Naive B cell (primary cell): ENCODE measurements at places on chromosomes 2 and 18.

GRCh38 chr18:46252759-46253158, 148.6 kb downstream of the HAUS1 start:
- peak overlapping the region; percentile 97 for H3K27ac ChIP-seq
- peaks cover 50% of the 10 kb centered on the region for H3K4me1 ChIP-seq
- no peak for DNase-seq
- H3K4me3 ChIP-seq: no peak overlapping the region
- no peaks in the 10 kb centered on the region for H3K36me3 ChIP-seq

GRCh38 chr18:42801706-42802105, 313.8 kb downstream of the RIT2 start:
- no peak for DNase-seq
- H3K27me3 ChIP-seq: no peaks in the 10 kb centered on the region
- no peaks in the 10 kb centered on the region for H3K36me3 ChIP-seq
- H3K4me1 ChIP-seq: no peaks in the 10 kb centered on the region

DNA sequence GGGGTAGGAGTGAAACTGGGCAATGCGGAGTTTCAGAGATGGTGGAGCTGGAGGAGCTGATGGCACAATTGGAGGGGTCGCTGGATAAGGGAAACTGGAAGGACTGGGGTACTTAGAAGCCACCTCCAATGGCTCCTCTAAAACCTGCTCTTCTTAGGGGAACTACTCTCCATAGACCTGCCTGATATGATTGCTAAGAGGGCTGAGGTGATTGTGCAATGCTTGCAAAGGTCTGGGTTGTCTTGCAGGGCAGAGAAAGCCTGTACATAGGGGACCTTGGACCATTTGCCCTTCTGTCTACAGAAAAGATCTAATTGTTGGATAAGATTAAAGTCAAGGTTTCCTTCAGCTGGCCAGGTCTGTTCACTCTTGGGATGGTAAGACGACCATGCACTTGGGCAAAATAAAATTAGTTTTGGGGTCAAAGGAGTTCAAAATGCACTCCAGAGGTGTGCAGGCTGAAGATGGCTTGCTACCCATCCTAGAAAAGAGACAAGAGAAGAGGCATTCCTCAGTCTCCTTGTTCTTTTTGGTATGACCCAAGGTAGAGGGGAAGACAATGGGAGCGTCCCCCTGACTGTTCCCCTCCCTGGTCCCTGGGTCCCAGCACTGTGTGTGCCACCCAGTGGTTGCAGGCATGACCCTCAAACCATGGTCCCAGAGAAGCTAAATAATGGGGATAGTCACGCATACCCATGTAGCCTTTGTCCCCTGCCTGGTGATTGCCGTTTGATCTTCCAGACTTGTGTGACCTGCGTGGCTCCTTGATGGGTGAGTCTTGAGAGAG, 41.1 kb downstream of the STK17B start:
- peaks cover 46% of the 10 kb centered on the region for H3K36me3 ChIP-seq
- DNase-seq: no peak
- H3K4me3 ChIP-seq: no peak overlapping the region
- H3K27ac ChIP-seq: peak overlapping the region; percentile 76
- H3K27me3 ChIP-seq: no peaks in the 10 kb centered on the region

DNA sequence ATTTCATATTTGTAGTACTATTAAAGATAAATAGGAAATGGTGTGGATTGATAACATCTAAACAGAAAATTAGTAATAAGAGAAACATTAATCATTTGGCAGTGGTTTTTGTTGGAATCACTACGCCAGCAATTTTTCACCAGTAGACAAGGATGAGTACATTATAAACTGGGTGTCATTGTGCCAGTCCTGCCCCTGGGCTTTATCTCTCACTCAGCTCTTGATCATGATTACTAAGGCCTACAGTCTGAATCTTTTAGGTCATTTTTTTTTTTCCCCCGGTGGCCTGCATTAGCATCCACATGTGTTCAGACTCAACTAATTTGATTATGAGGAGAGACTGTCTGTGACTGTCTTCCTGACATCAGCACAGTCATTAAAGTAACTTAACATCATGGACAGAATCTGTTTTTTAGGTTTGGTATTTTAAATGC, 16.2 kb downstream of the GULP1 start:
- H3K36me3 ChIP-seq: no peaks in the 10 kb centered on the region
- H3K4me3 ChIP-seq: no peak overlapping the region
- no peak overlapping the region for H3K27ac ChIP-seq
- H3K27me3 ChIP-seq: no peaks in the 10 kb centered on the region
- H3K4me1 ChIP-seq: no peaks in the 10 kb centered on the region
- no peak for DNase-seq

- no peaks in the 10 kb centered on the region for H3K36me3 ChIP-seq
- no peak overlapping the region for H3K27ac ChIP-seq
- no peak overlapping the region for H3K4me3 ChIP-seq
- peaks cover 10% of the 10 kb centered on the region for H3K27me3 ChIP-seq
Measured at GRCh38 chr2:191041418-191042161, 27.6 kb upstream of the STAT1 start.

DNA sequence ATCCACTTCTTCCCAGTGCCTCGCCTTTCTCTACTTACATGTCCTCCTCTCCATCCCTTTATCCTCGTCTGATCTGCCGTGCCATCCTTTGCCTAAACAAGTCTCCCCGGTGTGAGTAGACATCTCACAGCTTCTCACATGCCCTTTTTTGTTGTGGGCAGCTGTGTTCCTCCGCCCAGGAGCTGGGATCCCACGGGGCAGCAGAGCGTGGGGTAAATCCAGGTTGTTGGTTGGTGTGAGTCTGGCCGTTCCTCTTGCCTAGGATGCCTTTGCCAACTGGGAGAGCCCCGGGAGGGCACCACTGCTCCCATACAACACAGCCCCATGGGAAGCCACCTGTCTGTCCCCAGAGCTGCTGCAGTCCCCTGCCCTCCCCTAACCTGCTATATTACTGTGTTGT, 22.4 kb downstream of the SLC30A3 start:
- no peaks in the 10 kb centered on the region for H3K27me3 ChIP-seq
- no peaks in the 10 kb centered on the region for H3K4me1 ChIP-seq
- H3K36me3 ChIP-seq: peaks cover 30% of the 10 kb centered on the region

GRCh38 chr18:51716277-51716676, 518.8 kb upstream of the MEX3C start:
- no peaks in the 10 kb centered on the region for H3K4me1 ChIP-seq
- peaks cover 5% of the 10 kb centered on the region for H3K27me3 ChIP-seq
- no peak overlapping the region for H3K4me3 ChIP-seq
- no peak overlapping the region for H3K27ac ChIP-seq
- no peaks in the 10 kb centered on the region for H3K36me3 ChIP-seq
- no peak for DNase-seq

- H3K36me3 ChIP-seq: no peaks in the 10 kb centered on the region
- no peak for DNase-seq
- peaks cover 4% of the 10 kb centered on the region for H3K4me1 ChIP-seq
- no peaks in the 10 kb centered on the region for H3K27me3 ChIP-seq
- H3K4me3 ChIP-seq: no peak overlapping the region
Measured at GRCh38 chr18:31920277-31920676, 22.7 kb downstream of the TRAPPC8 start.

- H3K4me3 ChIP-seq: no peak overlapping the region
- DNase-seq: no peak
- no peaks in the 10 kb centered on the region for H3K4me1 ChIP-seq
- no peaks in the 10 kb centered on the region for H3K36me3 ChIP-seq
Measured at GRCh38 chr2:200603972-200604371, 18.2 kb downstream of the AOX1 start.

DNA sequence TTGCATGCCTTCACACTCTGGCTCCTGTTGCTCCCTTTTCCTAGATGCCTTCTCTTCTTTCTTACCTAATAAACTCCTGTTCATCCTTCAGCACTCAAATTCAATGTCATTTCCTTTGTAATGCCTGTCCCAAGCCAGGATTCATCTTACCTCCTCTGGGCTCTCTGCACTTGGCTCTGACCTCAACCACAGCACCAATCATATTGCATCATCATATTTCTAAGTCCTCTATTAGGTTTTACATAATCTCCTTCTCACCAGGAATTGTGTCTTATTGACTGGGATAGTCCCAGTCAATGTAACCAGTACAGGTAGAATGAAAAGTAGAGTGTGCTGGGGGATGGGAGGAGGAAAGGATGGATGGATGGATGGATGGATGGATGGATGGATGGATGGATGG, 187.1 kb downstream of the NRP2 start:
- H3K36me3 ChIP-seq: no peaks in the 10 kb centered on the region
- H3K4me1 ChIP-seq: no peaks in the 10 kb centered on the region
- no peak overlapping the region for H3K4me3 ChIP-seq
- no peak overlapping the region for H3K27ac ChIP-seq

DNA sequence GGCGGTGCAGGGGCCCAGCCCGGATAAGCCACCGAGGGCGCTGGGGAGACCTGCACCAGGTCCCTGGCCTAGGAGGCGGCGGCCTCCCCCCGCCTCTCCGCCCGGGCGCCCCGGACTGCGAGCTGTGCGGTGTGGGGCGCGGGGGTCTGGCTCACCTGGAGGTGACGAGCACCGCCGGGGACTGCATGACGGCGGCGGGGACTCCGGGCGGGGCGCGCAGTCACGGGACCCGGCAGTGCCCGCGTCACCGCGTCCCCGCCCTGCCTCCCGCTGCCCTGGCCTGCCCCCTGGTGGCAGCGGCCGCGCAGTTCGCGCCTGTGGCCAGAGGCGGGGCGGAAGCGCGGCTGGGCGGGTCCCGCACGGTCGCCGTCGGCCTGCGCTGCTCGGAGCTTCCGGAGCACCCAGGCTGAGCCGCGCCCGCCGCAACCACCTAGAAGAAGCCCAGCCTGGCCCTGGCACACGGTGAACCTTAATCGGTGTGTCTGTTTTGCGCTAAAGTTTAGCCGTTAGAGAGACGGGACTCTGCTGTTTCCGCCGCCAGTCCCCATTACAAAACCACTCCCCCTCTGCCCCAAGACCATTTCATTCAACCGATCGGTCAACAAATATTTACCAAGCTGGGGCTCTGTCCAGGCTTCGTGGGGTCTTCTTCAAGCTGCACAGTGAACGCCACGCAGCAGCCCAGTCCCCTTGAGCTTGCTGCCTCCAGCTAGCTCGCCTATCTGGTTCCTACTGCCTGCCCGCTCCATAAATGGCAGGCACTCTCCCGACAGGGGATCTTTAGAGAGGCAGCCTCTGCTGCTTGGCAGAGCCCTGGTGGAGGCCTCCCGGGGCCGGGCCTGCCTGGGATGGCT, at the start of gene HS1BP3:
Gene HS1BP3 (minus strand): TSS at position 222 of the 854 bp plus-strand sequence. CDS start 35 bp downstream, at position 187.
- H3K27ac ChIP-seq: peak within 1 kb of the TSS; percentile 93
- peaks cover 46% of the 10 kb centered on the region for H3K4me1 ChIP-seq
- H3K36me3 ChIP-seq: no peaks in the 10 kb centered on the region
- peak; percentile 98 for DNase-seq

- H3K27me3 ChIP-seq: peaks cover 7% of the 10 kb centered on the region
- H3K36me3 ChIP-seq: no peaks in the 10 kb centered on the region
- no peak overlapping the region for H3K4me3 ChIP-seq
- no peak overlapping the region for H3K27ac ChIP-seq
- no peaks in the 10 kb centered on the region for H3K4me1 ChIP-seq
Measured at GRCh38 chr2:29760008-29760407, 161.4 kb downstream of the ALK start.

GRCh38 chr2:112793449-112793978, 9.2 kb upstream of the IL1A start:
- H3K4me3 ChIP-seq: no peak overlapping the region
- no peaks in the 10 kb centered on the region for H3K27me3 ChIP-seq
- DNase-seq: no peak
- H3K27ac ChIP-seq: no peak overlapping the region
- H3K36me3 ChIP-seq: no peaks in the 10 kb centered on the region
- peaks cover 3% of the 10 kb centered on the region for H3K4me1 ChIP-seq
